ENCODE measurements at places on chromosomes 12 and 14. TPM values are rescaled to one million over a fixed set of nuclear protein-coding genes. Genes with fewer than 3 reads are reported as not detected.

CD27 gene
- 0.40 TPM for total RNA-seq

TMEM121 gene
- total RNA-seq: 0.48 TPM

SLC25A3 gene
- 543 TPM for total RNA-seq

CLEC9A gene
- total RNA-seq: not detected

NOXRED1 gene
- total RNA-seq: not detected

DNA sequence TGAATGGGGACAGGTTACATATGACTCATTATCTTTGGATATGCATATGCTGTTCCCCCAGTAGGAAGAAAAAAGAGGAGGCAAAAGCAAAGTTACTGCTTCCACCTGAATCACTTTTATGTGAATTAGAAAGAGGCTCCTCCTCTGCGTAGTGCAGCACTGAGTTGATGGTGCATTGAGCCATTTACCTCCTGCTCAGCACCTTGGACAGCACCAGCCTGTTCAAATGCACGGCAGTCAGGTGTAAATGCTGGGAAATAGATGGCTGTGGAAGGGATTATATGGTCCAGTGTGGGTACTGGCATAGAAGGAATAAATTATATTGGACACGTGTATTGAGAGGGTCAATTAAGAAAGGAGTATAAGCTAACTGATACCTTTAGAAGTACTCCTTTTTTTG, 541.9 kb upstream of the SEL1L start:
- ATAC-seq: no peak

DNA sequence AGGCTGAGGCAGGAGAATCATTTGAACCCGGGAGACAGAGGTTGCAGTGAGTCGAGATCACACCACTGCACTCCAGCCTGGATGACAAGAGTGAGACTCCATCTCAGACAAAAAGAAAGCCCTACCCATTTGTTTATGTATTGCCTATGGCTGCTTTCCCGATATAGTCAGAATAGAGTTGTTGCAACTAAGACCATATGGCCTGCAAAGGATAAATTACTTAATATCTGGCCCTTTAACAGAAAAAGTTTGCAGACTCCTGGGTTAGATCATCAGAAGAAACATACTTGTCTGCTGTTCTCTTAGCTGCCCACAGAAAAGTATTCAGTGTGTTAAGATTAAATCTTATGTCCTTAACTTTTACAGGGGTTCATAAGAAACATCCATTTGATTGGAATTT, 122.4 kb upstream of the VASH1 start:
- no peak for ATAC-seq

GRCh38 chr12:93939641-93940325, 208.6 kb upstream of the PLXNC1 start:
- no peak for ATAC-seq

GRCh38 chr14:74299061-74299545, 3.6 kb downstream of the ABCD4 start:
- no peak for ATAC-seq

DNA sequence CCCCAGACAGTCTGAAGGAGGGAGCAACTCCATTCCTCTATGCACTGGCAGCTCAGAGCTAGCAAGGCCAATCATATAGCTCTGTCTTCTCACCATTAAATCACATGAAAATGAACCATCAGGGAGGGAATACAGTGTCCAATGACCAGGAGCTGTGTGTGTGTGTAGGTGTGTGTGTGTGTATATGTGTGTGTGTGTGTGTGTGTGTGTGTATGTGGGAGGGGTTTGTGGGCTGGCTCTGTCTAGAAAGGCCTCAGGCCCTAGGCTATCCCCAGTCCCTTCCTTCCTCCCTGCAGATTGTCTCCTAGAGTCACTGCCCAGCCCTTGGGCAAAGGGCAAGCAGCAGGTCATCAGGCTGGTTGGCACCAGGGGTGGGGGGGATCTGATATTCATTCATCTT, 5.7 kb upstream of the SUSD6 start:
- no peak for ATAC-seq

- no peak for ATAC-seq
Observed at GRCh38 chr12:77608271-77608824, 222.3 kb upstream of the NAV3 start.

DNA sequence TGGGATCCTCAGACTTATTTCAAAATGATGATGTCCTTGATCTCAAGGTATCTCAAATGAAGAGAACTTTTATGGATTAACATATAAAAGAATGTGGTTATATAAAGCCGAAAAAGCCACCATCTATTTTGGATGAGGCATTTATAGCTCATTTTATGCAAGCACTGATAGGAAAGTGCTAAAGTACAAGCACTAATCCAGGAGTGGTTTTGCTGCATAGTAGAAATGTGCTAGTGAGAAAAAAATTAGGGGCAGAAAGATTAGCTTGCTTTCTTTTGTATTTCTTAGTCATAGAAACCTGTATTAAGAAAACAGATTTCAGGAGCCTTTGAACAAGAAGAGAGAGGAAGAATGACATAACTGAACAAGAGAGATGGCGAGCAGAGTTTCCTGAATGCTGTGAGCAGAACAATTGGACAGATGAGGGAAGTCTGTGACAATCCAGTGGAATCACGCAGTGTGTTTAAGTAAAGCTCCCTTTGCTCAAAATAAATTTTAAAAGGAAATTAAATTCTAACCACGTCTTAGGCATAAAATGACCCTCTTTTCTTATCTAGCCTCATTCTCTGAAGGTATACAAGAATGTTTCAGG, 238.2 kb upstream of the NOVA1 start:
- ATAC-seq: no peak

- no peak for ATAC-seq
Observed at GRCh38 chr14:22489244-22489545, 99.8 kb downstream of the DAD1 start.

GRCh38 chr14:63940387-63940786, 87.6 kb downstream of the SYNE2 start:
- no peak for ATAC-seq

DNA sequence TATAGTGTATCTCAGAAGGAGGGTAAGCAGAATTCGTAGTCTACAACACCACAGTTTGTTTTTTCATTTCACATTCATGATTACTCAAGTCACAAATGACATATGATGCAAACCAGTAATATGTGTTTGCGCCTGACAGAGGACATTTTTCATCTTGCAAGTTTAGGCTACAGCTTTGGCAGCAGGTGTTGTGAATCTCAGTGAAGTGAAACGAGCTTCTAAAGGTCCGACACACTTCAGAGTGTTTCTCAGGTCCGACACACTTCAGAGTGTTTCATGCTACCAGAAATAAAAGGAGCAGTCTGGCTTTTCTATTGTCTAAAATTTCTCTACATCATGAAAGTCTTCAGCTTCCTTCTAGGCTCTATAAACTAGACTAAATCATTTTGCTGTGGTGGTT, 22.7 kb downstream of the CLEC14A start:
- no peak for ATAC-seq

DNA sequence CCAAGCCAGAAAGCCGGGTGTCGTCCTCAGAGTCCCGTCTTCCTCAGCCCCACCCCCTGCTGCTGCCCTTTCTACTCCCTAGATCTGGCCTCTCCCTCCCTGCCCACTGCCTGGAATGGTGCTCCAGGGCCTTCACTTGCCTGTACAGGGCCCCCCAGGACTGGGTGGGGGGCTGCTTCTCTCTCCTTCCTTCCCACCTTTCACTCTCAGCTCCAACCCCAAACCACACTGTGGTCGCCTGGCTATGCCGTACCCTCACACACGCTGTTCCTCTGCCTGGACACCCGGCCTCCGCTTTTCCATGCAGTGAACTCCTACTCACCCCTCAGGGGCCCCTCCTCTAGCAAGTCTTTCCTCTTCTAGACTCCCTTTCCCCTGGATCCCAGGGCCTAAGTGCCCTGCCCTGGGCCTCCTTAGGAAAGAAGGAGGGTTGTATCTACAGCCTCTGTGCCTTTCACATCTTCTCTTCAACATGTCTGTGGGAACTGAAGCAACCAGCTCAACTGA, 25.5 kb upstream of the DIO3 start:
- no peak for ATAC-seq

DNA sequence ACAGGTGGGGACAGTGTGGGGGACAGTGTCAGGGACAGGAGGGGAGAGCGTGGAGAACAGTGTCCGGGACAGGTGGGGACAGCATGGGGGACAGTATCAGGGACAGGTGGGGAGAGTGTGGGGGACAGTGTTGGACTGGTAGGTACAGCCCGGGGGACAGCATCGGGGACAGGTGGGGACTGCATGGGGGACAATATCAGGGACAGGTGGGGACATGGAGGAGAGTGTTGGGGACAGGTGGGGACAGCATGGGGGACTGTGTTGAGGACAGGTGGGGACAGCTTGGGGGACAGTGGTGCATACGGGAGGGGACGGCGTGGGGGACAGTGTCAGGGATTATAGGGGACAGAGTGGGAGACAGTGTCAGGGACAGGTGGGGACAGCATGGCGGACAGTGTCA, 212.3 kb downstream of the TMEM121 start:
- ATAC-seq: no peak

DNA sequence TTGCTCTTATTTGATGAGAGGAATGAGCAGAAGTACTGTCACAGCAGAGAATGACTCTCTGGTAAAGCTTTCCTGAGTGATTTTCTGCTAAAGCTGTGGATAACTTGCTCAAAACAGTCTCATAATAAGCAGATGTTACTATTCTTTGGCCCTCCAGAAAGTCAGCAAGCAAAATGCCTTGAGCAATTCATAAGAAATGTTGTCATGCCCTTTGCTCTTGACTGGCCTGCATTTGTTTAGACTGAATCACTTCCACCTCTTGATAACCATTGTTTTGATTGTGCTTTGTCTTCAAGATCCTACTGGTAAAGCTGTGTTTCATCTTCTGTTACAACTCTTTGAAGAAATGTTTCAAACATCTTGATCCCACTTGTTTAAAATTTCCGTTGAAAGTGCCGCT, 457.9 kb upstream of the FOXG1 start:
- no peak for ATAC-seq

DNA sequence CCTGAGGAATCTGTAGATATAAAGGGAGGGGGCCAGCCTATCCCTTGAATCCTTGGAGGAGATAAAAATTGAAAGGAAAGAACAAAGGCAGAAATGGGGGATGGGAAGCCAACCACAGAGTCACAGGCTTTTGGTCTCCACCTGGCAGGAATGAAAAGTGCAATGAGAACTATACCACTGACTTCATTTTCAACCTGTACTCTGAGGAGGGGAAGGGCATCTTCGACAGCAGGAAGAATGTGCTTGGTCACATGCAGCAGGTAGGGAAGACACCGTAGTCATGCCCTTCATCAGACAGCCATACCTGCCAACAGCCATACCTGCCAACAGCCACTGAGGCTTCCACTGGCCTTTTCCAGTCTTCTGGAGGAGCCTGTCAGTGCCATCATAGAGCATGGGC, 13.4 kb downstream of the ASB8 start:
- ATAC-seq: no peak

GRCh38 chr12:130398100-130398848, 60.6 kb downstream of the PIWIL1 start:
- no peak for ATAC-seq

DNA sequence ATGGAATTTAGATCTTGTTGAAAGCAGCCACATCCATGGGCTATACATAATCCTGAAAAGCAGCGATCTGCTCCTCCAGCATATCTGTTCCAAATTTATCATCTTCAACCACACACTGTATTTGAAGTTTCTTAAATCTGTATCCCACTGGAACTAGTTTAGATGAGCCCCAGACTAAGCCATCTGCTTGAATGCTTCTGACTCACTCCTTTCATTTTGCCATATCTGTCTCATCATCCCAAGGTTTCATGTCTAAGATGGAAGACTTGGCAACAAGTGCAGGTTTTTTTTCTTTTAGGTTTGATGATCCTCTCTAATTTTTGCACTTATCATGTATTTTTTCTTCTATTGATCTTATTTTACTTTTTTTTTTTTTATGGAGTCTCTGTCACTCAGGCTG, 54.4 kb upstream of the TMEM263 start:
- ATAC-seq: no peak

DNA sequence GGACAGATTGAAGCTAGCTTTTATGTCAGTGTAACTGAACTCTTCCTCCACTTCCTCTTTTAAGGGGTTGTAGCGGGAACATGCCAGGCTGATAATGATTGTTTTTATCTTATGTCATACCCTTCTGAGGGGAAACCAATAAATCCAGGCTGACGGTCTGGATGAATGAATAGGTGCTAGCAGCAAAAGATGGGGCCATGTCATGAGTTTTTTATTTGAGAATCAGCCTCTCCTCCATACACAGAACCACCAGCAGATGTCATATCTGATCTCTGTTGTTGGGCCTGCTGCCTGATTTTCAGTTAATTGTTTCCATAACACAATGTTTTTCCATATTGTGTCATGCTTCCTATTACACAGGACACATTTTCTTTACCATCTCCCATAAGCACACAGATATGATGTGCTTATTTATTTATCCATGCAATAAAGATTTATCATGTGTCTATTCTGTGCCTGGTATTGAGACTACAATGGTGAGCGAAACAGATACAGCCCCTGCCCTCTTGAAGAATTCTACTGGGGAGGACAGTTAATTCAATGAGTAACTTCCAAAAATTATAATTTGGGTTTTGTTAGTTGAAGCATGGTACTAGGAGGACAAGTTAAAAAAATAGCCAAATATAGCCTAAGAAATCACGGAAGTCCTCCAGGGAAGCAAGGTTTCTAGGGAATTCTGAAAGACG, 33.6 kb upstream of the CRY1 start:
- no peak for ATAC-seq

DNA sequence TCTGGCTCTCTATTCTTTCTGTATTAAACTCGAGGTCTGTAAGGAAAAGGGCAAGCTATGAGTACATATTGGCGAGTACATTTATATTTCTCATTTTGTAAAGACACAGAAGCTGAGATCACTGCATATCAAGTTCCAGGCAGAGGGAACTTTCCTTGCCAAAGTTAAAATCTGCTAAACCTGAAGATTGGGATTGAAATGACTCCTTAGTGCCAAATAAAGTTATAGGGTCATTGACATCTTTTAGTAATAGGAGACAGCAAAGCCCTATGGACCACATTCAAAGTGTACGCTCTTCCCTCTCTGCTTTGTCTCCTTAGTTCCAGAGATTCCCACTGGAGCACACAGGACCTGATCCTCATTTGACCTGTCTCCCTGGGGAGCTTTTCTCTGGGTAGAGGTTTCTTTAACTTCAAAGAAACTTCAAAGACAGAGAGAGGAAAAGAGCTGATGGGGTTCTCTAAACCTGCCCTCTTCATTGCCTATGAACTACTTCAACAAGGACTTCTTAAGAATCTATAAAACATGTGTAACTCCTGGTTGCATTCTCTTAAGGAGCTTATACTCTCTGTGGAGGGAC, 42.6 kb upstream of the PTPRR start:
- no peak for ATAC-seq

All from esophagus mucosa (tissue), 1 donor.